ENCODE measurements at places on chromosomes 2 and 18. TPM values are rescaled to one million over a fixed set of nuclear protein-coding genes. Genes with fewer than 3 reads are reported as not detected.

Gene GALNT5
- total RNA-seq: not detected

Gene CCDC74A
- 0.38 TPM for total RNA-seq

- peaks cover 13% of the 10 kb centered on the region for H3K4me1 ChIP-seq
- H3K27ac ChIP-seq: no peak overlapping the region
- H3K36me3 ChIP-seq: peaks cover 20% of the 10 kb centered on the region
These were observed 21.6 kb downstream of the MBD2 start for GRCh38 chr18:54202851-54203250.

- no peak for DNase-seq
- no peaks in the 10 kb centered on the region for H3K27me3 ChIP-seq
- H3K4me1 ChIP-seq: no peaks in the 10 kb centered on the region
- no peak overlapping the region for H3K27ac ChIP-seq
These were observed 53.3 kb downstream of the RNF144A start for GRCh38 chr2:6970551-6970950.

DNA sequence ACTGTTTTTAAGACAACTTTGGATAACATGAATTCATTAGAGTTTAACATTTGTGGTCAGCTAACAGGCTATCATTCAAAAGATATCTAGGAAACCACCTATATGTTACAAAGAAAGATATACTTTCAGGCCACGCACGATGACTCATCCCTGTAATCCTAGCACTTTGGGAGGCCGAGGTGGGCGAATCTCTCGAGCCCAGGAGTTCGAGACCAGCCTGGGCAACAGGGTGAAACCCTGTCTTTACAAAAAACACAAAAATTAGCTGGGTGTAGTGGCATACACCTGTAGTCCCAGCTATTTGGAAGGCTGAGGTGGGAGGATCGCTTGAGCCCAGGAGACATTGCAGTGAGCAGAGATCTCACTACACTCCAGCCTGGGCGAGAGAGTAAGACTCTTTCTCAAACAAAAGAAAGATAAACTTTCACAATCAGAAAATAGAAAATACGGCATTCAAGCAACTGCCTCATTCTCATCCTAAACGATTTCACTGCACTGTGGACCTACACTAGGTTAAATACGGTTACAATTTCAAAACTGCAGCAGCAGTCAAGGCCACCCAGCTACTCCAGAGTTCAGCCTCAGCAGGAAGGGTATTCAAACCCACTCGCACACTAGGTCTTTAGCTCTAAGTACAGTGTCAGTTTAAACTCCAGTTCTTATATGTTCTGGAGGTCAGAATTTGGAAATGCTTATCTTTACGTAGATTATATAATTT lies 250.0 kb upstream of the SLC39A10 start:
- DNase-seq: no peak
- no peaks in the 10 kb centered on the region for H3K4me1 ChIP-seq
- H3K36me3 ChIP-seq: no peaks in the 10 kb centered on the region
- H3K27me3 ChIP-seq: no peaks in the 10 kb centered on the region
- H3K27ac ChIP-seq: no peak overlapping the region

GRCh38 chr2:151030663-151031230 lies 230.9 kb downstream of the RBM43 start:
- H3K4me3 ChIP-seq: no peak overlapping the region
- DNase-seq: no peak
- no peaks in the 10 kb centered on the region for H3K27me3 ChIP-seq
- H3K27ac ChIP-seq: no peak overlapping the region
- H3K36me3 ChIP-seq: no peaks in the 10 kb centered on the region

DNA sequence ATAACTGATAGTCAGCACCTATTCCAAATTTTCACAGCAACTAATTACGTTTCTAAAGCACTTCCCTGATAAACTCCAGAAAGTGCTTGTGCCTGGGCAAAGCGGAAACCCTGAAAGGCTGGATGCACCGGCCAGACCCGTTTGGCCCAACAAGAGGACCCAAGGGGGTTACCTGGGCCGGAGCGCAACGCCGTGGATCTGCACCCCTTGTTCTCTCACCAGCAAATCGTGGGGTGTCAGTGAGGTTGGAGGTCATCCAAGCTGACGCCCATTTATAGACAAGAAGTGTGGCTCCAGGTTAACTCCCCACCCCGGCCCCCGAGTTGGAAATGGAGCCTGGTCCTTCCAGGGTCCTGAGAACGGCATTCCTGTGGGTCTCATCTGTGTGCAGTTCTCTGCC lies 167.0 kb upstream of the HDAC4 start:
- no peaks in the 10 kb centered on the region for H3K4me1 ChIP-seq
- H3K27ac ChIP-seq: no peak overlapping the region
- DNase-seq: no peak
- no peaks in the 10 kb centered on the region for H3K36me3 ChIP-seq

- H3K36me3 ChIP-seq: no peaks in the 10 kb centered on the region
- no peak for DNase-seq
- no peak overlapping the region for H3K27ac ChIP-seq
These were observed 112.3 kb downstream of the PRKCE start for GRCh38 chr2:45763797-45764196.

DNA sequence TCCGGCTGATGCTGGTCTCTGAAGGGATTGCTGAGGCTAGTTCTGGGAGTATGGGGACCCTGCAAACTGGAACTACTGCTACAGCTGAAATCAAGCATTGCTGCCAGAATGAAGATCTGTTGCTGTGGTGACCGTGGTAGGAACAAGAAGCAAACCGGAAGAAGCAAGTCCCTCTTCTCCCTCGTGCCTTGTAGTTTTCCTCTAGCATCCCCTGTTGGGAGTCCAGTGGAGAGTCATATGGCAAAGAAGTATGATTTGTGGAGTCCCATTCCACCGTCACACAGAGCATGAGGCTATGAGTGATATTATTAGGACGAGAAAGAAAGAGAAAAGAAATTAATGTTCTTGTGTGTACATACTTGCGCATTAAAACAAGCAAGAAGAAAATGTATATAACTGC lies 138.8 kb upstream of the SP5 start:
- H3K27ac ChIP-seq: no peak overlapping the region
- no peaks in the 10 kb centered on the region for H3K4me1 ChIP-seq
- no peaks in the 10 kb centered on the region for H3K27me3 ChIP-seq
- no peak overlapping the region for H3K4me3 ChIP-seq
- H3K36me3 ChIP-seq: no peaks in the 10 kb centered on the region
- DNase-seq: no peak
